ENCODE measurements at places on chromosomes 7 and 10.

- DNase-seq: no peak
Measured at GRCh38 chr10:42776681-42777080, 5.9 kb upstream of the BMS1 start.

- no peak for DNase-seq
Measured at GRCh38 chr7:56083150-56083785, 9.5 kb downstream of the PHKG1 start.

DNA sequence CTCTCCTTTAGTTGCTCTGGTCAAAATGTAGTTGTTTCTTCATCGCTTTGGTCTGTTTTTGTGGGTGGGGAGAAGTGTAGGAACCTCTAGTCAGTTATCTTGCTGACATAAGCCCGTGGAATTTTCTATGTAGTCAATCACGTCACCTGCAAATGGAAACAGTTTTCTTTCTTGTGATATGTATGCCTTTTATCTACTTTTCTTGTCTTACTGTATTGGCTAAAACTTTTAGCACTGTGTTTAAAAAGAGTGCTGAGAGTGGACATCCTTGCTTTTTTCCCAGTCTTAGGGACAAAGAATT is 42.3 kb downstream of the AKR1E2 start:
- DNase-seq: no peak

DNA sequence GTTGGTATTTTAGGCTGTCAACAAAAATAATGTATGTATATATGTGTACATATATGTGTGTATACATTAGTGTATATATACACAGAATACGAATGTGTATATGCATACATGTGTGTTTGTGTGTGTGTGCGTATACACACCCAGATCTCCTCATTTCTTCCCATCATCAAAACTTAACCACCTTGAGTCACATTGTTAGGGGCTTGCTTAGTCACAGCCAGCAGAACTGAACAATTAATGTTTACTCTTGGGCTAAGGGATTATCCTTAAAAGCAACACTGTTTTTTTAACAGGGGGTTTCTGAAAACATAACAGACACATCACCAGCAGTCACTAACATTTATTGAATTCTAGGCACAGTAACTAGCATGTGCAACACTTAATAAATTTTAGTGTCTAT is 83.0 kb upstream of the ASAH2 start:
- no peak for DNase-seq

DNA sequence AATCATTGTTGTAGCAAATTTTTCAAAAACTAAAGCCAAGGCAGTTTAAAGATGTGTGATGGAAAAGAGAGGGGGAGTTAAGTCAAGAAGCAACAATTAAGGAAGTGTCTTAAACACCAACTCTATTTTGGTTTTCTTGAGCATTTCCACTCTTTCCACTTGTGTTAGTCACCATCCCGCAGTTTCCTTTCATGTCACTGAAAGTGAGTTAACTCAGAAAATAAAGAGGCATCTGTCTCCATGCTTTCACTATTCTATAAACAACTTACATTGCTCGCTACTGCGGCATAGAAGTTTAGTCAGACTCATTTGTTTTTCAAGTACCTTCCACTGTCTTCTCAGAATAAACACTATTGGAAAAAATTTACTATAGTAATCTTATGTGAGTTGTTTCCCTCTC is 284.9 kb upstream of the SEMA3D start:
- no peak for DNase-seq

GRCh38 chr10:126204320-126204719 is 184.0 kb downstream of the ADAM12 start:
- DNase-seq: no peak

DNA sequence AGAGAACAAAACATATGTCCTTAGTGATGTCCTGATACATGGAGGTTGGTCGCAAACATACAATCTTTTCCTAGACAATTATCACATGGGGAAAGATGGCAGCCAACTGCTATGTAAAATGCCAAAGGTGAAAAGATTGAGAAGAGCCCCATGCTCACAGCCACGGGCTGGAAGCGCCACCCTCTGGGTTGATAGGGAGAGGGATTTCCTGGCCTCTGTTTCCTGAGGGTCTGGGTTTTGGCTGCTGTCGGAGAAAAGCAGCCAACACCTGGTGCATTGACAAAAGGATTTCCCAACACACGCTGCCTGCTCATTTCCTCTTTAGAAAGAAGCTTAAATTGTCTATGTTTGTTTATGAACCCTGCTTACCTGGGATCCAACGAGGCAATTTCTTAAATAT is 43.8 kb downstream of the ITIH5 start:
- no peak for DNase-seq

GRCh38 chr7:132422502-132423111 is 153.7 kb downstream of the PLXNA4 start:
- DNase-seq: no peak

DNA sequence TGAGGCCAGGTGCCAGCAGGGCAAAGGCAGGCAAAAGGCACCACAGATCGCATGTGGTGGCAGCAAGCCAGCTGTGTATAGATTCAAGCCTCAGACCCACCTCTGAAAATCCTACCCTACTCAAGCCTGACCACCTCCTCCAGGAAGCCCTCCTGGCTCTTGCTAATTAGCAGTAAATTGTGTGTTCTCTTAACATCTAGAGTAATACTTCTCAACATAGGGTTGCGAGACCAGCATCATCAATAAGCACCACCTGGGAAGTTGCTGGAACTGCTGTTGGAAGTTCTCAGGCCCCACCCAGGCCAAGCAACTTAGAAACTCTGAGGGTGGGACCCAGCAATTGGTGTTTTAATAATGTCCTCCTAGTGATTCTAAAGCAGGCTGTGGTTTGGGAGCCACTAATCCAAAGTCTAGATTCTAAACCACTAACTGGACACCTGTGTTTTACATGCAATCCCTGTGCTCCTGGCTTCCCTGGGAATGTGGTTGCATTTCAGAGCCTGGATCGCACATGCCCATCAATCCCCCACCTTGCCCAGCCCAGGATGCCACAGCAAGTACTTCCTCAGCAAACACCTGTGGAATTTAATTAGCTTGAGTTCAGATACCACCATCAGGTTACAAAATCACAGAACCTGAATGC is 46.2 kb downstream of the KCNMA1 start:
- no peak for DNase-seq

DNA sequence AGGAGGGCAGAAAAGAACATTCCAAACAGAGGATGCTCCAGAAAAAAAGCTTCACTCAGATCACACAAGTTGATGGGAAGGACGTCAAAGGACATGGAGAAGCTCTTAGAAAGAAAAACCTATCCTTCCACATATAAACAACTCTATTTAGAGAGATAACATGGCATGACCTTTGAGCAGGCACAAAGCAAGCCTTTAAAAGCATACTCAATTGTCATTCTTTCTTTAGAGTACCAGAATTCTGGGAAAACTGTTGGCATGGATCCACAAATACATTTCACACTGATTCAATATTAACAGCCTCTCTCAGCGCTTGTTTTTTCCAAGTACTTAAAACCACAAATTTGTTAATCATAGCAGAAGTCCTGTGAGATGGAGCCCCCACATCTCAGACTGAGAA is 7.3 kb upstream of the ABLIM1 start:
- no peak for DNase-seq

DNA sequence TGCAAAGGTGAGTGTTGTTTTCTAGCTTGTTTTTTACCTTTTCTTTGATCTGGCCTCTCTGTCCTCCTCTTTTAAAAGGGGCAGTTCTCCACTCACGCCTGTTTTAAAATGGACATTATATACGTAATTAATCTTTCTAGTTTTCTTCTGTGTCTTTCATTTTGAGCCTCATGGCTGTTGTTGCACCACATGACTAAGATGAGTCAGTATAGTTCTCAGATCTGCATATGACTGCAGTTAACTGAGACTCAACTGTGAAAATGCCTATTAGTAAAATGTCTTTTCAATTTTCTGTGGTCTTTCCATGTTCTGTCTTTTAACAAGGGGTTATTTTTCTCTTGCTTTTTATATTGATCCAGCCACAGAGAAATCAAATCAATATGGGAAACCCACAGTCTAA is 296.1 kb downstream of the CDK14 start:
- no peak for DNase-seq

GRCh38 chr10:63866747-63867140 is 345.5 kb downstream of the REEP3 start:
- no peak for DNase-seq

DNA sequence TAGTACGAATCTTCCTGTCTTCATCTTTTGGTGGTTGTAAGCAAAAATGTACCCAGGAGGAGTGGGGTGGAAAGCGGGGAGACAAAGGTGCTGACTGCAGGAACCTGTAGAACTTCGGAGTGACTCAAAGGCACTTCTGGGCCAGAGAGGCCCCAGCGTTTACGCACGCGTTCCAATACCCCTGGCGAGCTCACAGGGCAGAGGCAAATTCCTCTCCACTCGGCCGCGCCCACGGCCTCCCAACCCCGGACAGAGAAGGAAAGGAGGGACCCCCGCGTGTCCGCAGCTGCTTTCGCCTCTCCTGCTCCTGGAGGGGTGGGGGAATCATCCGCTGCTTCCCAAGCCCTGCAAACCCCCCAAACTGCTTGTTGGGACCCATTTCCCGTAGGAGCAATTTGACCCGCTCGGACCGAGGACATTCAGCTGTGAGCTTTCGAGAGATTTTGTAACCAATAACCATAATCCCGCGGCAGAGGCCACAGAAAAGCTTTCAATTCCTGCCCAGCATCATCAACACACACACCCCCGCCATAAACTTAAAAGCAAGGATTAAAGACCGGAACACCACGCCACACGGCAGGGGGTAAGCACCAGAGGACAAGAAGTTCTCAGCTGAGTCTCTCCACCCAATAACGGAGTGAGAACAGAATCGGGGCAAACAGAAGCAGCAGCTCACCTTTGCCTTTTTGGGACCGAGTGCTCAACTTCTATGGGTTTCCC is 2.3 kb downstream of the IGF2BP3 start:
- no peak for DNase-seq

- DNase-seq: no peak
Measured at GRCh38 chr7:102834999-102835398, 77.8 kb upstream of the LRRC17 start.

GRCh38 chr7:150406567-150407421 is 27.7 kb downstream of the ZNF775 start:
- DNase-seq: peak; percentile 22

GRCh38 chr7:36734731-36735130 is 10.4 kb upstream of the AOAH start:
- DNase-seq: no peak

- no peak for DNase-seq
Measured at GRCh38 chr10:78458983-78459638, 425.4 kb downstream of the RPS24 start.

DNA sequence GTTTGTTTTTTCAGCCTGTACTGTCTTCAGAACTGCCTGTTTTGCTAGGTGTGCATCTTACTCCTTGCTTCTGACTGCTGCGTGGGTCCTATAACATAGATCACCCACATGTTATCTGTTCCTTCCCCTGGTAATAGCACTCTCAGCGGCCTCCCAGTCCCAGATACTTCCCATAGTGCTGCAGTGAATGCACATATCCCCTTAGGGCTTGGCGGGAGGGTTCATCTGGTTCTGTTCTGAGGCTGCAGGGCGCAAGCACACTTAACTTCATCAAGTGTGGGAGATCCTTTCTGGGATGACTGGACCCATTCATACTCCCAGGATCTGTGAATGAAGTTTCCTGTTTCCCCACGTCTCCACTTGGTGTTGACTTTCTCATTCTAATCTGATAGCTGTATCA is 90.7 kb downstream of the CELF2 start:
- DNase-seq: no peak

GRCh38 chr10:68333440-68334431 is 1.0 kb upstream of the PBLD start:
- no peak for DNase-seq

- no peak for DNase-seq
Measured at GRCh38 chr7:99827040-99827778, 604 bp upstream of the CYP3A43 start.

DNA sequence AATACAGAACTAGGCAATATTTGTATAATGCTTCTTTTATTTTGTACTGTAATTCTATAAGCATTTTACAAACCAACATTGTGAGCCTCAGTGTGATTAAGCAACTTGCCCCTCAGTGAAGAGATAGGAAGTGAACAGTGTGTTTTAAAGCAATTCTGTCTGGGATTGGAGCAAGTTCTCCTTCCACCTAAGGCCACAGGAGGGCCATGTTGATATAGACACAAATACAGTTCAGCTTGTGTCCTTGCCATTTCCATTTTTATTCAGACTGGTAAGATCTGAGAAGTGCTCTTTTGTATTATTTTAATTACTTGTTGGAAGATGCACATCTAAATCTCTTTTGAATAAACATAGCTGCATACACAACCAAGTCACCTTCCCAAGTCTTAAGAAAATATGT is 416.3 kb upstream of the COBL start:
- no peak for DNase-seq

- DNase-seq: no peak
Measured at GRCh38 chr7:25359471-25360059, 131.3 kb upstream of the NPVF start.

DNA sequence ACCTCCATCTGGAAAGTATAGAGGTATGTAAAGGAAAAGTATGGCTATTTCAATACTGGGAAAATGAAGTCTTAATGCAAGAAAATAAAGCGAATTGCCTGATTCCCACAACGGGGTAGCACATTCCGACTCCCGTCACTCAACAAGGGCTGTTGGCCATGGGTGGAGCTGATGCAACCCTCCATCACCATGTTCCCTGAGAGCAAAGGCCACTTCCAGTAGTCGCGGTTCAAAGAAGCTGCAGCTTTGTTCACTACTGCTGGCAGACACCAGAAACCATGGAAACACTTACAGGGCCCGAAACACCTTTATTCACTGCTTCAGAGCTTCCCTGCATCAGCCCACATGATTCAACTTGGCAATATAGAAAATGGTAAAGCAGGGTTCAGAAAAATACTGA is 44.0 kb downstream of the TMEM26 start:
- no peak for DNase-seq

- DNase-seq: no peak
Measured at GRCh38 chr7:54944179-54944578, 74.6 kb upstream of the EGFR start.

DNA sequence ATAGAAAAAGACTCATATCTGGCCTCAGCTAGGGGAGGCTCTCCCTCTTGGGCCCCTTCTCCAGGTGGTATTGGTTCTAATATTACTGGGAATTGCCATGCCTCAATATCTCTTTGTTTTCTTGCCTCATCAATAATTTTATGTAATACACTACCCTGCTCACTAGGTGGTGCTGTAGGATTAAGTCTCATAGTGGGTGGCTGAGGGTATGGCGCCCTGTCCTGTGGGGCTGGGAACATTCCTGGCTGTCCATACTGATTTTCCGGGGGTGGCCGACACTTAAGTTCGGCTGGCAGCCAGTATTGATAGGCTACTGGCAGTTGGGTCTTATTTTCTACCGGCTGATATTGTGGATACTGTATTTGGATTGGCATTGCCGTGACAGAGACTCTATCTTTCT is 9.0 kb upstream of the TAS2R3 start:
- DNase-seq: no peak

GRCh38 chr7:8126601-8127167 is 135.3 kb downstream of the ICA1 start:
- no peak for DNase-seq

DNA sequence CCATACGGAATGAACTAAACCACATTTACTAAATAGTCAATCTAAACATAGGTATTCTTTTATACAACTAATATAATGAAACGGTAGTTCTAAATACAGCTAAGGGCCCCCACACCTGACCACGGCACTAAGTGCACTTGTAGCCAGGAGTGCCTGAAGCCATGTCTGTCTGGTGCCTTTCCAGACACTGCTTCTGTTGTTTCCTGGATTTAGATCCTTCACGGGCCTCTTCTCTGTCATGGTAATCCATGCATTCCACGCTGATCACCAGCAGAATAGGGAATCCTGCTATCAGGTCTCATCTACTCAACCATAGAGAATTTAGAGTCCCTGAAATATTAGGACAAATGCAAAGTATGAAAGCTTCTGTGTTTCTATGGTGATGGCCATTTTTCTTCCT is 37.8 kb downstream of the OSBPL3 start:
- no peak for DNase-seq

GRCh38 chr7:1716263-1717094 is 46.4 kb downstream of the ELFN1 start:
- no peak for DNase-seq

Measured in stimulated activated CD4-positive, alpha-beta T cell treated with anti-CD3 and anti-CD28 coated beads, Interleukin-4, amount 100 ng/mL, for 48 hours (primary cell).